ENCODE measurements at places on chromosomes 7 and 10. TPM values are rescaled to one million over a fixed set of nuclear protein-coding genes. Genes with fewer than 3 reads are reported as not detected.

HDAC9 gene
- total RNA-seq, result 5.6 TPM

EIF5AL1 gene
- 0.75 TPM for total RNA-seq

- DNase-seq, result no peak
These were observed 83.5 kb downstream of the SGMS1 start for GRCh38 chr10:50540069-50540825.

DNA sequence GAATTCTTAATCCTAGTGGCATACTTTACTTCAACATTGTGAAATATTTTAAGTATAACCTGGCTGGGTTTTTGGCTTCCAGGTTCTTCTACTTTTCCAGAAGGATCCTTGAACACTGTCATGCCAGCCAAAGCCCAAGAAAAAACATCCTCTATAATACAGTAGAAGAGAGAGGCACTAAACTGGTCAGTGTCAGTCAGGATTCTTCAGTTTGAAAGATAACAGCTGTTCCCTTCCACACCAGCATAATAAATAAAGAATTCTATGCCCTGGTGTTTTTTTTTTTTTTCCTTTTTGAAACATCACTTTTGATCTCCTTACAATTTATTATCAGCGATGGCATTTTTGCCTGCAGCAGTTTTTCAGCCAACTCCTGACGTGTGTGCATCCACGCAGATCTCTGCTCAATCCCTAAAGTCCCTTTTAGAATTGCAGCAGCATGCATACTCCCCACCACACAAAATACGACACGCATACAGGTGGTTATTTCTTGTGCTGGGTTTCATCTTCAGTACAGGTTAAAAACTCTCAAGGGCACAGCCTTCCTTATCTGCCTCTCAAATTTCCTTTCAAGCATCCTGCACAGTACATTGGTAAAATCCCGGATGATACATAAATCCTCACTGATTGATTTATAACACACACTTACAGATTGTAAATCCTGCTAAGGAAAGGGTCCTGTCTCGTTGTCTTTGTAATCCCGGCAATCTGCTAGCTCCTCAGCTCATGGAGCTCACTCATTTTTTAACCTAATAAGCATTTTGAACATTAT is 100.2 kb downstream of the TPK1 start:
- no peak for DNase-seq

FAM20C gene
- total RNA-seq, result 35.3 TPM

ELN gene
- 5.3 TPM for total RNA-seq

GRCh38 chr7:156842317-156842716 is 50.7 kb downstream of the LMBR1 start:
- DNase-seq, result no peak

DNA sequence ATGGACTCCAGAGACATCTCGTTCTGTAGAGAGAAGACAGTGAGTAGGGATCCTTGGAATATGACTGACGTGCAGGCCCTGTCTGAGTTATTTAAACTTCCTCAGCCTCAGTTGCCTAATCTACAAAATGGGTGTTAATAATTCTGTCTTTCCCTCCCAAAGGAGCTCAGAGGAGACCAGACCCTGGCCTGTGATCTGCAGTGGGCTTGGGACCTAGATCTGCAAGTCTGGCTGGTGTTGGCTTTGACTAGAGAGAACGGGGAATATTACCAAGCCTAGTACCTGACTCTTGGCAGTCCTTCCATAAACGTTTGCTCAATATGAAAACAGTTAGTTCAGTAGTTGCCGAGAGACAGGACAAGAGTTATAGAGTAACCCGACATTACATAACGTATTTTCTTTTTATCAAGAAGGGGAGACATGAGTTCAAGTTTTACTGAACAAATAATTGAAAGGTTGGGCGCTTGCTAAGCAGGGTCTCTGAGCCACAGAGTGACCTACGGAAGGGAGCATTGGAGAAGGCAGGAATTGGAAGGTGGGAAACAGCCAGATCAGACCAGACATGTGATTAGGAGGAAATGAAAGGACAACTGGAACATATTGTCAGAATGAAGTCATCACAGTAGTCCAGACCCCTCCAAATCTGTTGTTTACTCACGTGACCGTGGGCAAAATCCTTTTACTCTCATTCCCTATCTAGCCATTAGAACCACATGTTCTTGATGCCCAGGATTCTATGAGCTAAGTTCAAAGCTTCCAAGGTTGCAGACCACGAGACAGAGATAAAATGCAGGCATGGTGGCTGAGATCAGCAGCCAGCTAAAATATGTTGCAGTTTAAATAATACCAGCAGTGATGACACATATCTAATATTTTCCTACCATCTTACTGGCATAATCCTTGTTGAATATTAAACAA is 10.9 kb upstream of the CYP3A4 start:
- DNase-seq, result no peak
